CD4-positive, alpha-beta T cell treated with Interleukin-12 subunit alpha and Interleukin-12 subunit beta, for 1 hour (primary cell): ENCODE measurements at places on chromosomes 12 and 14.

GRCh38 chr12:120394483-120395367 is 25.8 kb upstream of the MSI1 start:
- DNase-seq, result no peak

GRCh38 chr12:109571773-109572505 is 1.4 kb downstream of the MMAB start:
- DNase-seq, result no peak

DNA sequence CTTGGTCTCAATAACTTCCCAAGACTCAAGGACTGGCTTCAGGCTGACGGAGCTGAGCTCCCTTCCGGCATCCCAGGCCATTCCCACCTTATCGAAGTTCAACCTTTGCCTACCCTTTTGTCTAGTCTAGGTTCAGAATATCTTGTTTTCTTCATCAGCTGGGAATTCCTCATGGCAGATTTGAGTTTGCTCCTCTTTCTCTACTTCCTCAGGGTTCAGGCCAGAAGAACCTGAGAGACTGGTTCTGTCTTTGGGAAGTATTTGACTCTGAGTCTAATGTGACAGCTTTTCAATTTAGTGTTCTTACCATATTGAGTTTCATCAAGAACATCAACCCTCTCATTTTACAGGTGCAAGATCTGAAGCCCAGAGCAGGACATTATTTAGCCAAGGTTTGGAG is 2.1 kb downstream of the BIN2 start:
- DNase-seq, result no peak

GRCh38 chr12:32455607-32456071 is 56.3 kb downstream of the FGD4 start:
- peak; percentile 42 for DNase-seq

GRCh38 chr14:68377006-68377405 is 415.9 kb downstream of the ZFP36L1 start:
- no peak for DNase-seq

GRCh38 chr12:63980211-63980610 is 135.7 kb downstream of the SRGAP1 start:
- no peak for DNase-seq

DNA sequence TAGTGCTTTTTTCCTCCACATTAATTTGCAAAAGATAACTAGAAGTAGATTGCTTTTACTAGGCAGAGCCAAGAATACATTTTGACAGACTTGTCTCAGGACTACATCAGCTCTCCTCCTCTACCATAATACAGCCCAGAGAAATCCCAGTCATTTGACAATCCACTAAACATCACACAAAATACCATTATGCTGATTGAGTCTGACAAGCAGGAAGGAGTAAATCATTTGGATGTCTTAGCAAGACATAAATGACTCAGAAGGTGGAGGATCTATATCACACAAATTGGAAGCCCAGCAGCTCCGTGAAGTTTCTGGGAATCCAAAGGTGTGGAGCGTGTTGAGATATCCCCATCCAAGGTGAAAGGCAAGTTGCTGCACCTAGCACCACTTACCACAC is 75.4 kb upstream of the FKBP4 start:
- DNase-seq, result no peak

- DNase-seq, result no peak
These were observed 70.5 kb downstream of the TBC1D30 start for GRCh38 chr12:64894827-64895475.

DNA sequence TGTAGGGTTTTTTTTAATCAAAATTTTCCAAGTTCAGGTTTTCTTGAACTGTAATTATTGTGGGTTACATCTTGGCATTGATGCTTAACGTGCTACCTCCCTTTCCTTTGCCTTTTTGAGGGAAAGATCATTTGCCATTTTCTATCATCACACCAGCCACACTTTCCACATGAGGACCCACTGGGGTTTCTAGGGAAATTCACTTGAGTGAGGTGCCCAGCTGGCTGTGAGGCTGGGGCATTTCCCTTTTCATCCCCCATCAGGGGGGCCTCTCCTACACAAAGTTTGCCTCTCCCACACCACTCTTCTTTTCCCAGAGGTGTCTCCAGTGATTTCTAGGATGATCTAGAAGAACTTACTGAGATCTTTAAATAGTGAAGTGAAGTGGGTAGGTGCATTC is 335.7 kb downstream of the BMP4 start:
- no peak for DNase-seq

- DNase-seq, result no peak
These were observed 128.9 kb upstream of the SOX5 start for GRCh38 chr12:24078318-24078765.

- no peak for DNase-seq
These were observed 133.7 kb downstream of the BRMS1L start for GRCh38 chr14:35959835-35960234.

DNA sequence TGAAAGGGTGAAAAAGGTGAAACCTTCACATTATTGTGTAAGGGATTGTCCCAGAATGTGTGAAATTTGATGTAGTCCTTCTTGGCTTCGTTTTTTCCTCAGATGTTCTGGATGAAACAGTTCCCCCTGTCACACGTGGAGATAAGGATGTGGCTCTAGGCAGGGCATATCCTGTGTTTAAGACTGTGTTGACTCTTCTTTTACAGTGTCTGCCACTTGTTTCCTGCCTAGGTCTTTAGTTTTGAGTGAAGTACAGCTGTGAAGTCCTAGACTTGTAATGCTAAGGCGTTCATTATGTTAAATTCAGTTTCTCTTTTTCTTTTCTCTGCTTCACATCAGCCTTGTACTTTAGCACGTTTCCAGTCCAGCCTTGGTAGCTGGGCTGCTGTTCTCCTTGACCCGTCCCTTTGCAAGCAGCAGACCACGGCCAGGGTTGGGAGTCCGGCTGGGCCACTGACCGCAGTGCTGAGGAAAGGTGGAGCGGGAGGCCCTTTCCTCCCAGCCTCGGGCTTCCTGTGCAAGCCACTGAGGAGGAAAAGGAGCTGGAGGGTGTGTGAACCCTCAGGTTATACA is 59.1 kb downstream of the RASSF3 start:
- peak; percentile 83 for DNase-seq

- DNase-seq, result no peak
These were observed 297.5 kb upstream of the SLC16A7 start for GRCh38 chr12:59298296-59298695.

GRCh38 chr14:101478096-101478495 is 83.2 kb upstream of the DIO3 start:
- DNase-seq, result no peak

- DNase-seq, result no peak
These were observed 18.3 kb upstream of the WIF1 start for GRCh38 chr12:65139389-65139788.

GRCh38 chr12:89351489-89352241 is 636 bp downstream of the DUSP6 start:
- DNase-seq, result peak; percentile 40

GRCh38 chr12:12899530-12900380 is 8.4 kb downstream of the GPRC5A start:
- DNase-seq, result no peak

GRCh38 chr14:38775986-38776385 is 327.0 kb downstream of the SEC23A start:
- DNase-seq, result no peak

DNA sequence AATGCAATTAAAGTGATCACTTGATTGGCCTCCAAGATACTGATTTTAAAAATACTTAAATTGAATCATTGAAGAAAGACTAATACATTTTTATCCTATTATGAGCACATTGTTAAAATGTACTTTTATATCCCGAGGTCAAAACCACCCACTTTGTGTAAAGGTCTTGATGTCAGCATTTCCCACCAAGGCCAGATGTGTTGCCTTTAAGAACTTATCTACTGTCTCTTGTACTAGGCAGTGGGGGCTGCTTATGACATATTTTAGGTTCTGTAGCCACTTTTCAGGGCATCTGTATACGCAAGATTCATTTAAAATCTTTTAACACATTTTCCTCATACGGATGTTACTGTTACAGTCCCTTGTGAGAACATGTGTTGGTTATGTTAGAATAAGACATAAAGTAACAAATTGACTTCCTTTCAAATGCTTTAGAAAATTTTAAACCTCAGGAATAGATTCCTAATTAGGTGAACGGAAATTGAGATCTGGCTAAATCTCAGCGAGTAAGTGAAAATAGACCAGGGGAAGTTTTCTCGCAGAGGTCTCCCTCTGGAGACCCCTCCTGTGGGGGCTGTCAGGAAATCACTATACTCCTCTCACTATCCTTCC is 456.2 kb downstream of the ADAMTS20 start:
- no peak for DNase-seq

DNA sequence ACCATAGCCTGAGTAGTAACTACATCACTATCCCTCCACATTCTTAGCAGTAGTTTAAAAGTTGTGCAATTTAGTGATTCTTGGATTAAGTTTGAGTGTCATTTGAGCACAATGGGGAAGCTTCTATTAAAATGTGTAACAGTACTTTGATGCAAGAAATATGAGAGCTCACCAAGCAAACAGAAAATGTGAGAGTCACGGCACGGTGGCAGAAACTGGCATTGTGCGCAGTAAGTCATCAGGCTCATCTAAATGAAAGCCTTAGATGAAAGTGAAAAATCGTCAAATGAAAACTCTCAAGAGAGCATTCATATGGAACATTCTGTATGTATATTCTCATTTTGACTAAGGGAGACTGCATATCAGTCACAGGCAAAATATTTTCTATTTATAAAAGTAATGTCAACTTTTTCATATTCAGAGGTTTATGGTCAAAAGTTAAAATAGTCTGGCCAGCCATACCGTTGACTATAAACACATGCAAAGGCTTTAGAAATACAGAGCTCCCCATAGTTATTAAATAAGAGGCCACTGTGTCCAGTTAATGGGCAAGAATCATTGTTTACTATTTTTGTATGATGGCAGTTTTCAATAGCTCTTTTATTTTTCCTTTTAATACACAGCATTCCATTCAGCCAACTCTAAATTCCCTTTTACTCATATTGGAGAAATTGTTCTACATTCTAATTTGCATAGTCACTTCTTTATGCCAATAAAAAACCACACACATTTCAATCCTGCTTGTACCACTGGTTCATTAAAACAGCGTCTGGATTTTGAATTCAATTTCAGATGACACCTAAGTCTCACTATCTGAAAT is 167.9 kb downstream of the PRKD1 start:
- no peak for DNase-seq

DNA sequence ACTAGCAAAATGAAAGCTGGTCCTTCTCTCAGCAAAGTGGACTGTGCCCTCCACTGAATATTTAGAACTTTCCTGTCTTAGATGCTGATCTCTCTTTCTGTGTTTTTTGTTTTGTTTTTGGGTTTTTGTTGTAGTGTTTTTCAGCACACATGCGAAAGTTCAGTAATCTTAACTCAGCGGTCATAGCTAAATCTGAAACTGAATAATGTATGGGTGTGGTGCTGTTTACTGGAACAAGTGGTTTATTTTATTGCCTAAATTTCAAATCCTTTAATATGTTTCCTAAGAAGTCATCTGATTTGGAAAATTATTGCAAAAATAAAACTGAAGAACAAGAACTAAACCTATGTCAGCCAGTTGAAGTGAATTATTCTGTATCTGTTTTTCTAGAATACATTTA is 116.0 kb upstream of the LRIG3 start:
- no peak for DNase-seq

DNA sequence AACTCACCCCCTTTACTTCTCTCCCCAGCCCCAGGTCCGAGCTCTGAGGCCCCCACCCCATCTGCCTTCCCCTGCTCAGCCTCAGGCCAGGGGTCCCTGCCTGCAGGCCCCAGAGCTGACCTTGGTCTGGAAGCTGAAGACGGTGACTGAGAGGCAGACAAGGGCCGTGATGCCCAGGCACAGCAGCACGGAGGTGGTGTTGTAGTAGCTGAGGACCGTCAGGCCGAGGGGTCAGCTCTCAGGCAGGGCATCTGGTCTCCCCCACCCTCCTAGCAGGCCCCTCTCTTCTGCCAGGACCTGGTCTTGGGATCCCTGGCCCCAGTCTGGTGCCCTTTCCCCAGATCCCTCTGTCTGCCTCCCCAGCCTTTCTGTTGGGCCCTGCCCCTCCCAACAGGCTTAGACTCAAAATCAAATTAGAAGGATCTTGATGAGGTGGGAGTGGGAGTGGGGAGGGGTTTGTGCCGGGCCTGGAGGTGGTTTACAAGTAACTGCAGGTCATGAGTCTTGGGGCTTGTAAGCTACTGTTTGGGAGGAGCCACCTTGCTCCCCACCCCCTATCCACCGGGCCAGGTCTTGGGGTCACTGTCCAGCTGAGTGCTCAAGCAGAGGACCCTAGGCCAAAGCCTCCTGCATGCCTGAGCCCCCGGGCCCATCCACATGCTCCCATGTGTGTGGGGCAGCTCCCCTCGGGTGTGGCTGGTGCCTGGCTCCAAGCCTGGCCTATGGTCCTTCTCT is 14.2 kb downstream of the FAIM2 start:
- DNase-seq, result no peak

- DNase-seq, result no peak
These were observed 180.4 kb upstream of the ATP2B1 start for GRCh38 chr12:89889062-89889461.

GRCh38 chr12:85575120-85576096 is 260.8 kb downstream of the RASSF9 start:
- no peak for DNase-seq

DNA sequence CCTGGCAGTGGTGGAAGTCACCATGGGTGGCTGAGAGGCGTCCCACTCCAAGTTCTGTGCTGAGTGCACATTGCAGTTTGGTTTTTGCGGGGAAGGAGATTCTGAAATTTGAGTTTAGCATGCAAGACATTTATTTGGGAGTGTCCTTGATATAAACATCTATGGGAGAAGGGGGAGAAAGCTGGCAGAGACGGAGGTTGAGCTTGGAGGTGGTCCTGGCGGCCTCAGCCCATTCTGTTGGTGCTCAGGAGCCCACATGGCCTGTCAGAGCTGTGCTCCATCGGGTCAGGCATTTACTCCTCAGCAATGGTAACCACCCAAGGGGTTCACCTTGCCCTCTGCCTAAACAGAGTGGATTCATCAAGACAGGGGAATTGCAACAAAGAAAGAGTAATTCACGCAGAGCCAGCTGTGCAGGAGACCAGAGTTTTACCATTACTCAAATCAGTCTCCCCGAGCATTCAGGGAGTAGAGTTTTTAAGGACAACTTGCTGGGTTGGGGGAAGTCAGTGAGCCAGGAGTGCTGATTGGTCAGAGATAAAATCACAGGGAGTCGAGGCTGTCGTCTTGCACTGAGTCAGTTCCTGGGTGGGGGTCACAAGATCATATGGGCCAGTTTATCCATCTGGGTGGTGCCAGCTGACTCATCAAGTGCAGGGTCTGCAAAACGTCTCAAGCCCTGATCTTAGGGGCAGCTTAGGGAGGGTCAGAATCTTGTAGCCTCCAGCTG is 323.3 kb upstream of the TMEM132C start:
- DNase-seq, result no peak
